NCI-H187 (cell line): ENCODE measurements at places on chromosomes 12 and 14.
A peak's percentile ranks its signal among the peaks of the same experiment; 100 is the strongest.

DNA sequence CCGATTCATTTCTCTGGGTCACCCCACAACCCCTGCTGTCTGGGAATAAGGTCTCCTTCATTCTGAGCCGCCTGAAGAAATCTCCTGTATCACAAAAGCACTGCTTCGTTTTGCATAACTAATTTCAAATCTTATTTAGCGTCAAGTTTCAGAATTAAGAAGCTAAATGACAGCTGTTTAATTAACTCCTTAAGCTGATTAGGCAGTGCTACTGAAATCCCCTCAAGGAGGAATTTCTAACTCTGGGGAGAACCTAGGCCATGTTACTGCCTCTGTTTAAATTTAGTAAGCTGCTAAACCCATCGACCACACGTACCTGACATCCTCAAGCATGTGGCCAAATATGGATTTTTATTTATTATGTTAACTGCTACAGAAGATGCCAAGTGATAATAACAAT is 373.6 kb downstream of the GLT1D1 start:
- no peak for DNase-seq

DNA sequence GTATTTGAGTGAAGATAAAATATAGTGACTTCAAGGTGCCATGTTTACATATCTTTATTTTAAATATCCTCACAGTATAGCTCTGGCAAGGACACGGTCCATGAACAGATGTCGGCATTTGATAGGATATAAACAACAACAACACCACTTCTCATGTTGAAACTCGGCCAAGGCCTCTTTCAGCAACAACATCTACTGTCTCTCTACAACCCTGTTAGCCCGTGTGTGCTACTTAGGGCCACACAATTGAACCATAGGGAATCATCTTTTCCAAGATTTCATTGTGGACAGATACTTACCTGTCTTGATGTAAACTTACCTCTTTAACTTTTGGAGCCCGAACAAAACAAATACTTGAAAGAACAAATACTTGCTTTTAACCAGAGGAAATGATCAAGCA is 168.7 kb upstream of the SSTR1 start:
- no peak for DNase-seq

DNA sequence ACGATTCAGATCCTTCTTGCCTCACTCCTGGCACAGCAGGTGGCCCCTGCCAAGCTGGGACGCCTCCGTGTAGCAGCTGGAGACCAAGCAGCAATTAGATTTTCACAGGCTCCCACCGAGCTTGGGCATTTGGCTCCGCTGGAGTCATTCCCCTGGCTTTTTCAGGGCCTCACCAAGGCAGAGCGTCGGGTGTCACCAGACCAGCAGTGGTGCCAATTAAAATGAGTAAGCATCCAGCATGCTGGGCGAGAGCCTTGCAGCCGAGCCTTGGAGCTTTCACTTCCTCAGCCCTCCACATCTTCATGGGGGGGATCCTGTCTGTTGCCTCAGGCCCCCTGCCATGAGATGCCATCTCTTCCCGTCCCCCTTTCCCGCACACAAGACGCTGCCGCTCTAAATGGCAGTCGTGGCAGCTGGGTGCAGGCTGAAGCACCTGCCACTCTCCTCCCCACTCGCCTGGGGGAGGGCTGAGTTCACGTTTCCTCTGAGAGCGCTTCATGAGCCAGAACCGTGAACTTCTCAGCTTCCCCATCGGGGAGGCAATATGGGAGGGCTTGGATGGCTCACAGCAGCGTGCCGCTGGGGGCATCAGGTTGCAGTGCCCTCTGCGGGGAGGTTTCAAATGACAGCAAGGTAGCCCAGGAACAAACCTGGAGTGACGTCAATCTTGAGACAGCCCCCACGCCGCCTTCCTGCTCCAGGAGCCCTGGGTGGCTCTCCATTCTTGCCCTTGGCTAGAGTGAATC is 11.7 kb downstream of the TPCN1 start:
- DNase-seq = peak; percentile 91

DNA sequence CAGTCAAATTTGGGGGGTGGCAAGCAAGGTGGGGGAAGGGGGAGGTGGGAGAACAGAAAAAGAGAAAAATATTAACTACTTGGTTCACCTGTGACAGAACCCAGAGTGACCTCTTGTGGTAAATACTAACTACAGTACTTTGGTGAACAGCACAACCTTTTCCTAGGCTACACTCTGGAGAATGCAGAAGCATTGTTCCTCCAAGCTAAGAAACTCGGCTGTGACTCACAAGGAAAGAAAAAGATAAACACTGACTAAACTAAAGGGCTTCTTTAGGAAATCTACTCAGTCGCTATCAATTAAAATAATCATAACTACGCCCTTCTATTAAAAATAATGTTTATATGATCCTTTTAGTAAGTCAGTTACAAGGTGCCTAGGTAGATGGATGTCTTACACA is 5.4 kb downstream of the KCNH5 start:
- no peak for DNase-seq

- no peak for DNase-seq
These were observed 38.0 kb upstream of the NID2 start for GRCh38 chr14:52106840-52107239.

DNA sequence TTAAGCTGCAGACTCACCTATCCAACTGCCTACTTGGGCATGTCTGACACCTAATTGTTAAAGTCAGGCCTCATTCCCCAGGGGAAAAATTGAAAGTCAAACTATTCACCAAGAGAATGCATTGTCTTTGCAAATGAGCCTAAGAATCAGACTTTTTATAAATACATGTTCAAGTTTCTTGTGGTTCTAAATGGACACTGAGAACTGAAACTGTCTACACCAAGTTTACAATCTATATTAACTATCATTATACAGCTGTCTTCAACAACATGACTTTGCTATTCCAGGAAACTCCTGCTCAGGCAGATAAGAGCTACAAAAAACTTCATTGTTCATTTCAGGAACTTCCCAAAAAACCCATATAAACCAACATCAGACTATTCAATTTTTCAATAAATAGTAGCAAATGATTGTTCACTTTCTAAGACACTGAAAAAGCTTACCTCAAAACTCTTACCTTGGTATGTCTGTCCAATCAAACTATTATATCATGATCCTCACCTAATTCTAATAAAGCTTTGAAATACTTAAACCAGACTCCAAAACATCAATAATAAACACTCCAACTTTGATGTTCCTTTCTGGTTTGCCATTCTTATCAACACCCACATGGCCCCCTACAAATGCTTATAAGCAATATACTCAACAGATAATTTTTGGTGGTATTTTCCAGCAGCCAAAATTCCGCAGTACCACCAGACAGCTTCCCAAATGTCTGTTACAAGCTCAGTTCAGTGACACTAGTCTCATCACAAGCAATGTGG is 24.2 kb downstream of the CDK17 start:
- no peak for DNase-seq

DNA sequence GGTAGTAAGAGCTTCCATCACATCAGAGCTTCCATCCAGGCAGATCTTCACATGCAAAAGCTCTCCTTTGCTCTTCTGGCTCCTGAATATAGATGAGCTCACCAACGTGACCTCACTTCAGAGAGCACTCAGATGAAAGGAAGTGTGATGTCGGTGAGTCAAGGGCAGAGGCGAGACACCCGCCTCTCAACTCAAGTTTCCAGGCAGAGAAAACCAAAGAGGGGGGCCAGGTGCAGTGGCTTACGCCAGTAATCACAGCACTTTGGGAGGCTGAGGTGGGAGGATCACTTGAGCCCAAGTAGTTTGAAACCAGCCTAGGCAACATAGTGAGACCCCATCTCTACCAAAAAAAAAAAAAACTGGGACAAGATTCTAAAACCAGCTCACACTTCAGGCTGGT is 126.9 kb downstream of the DUSP6 start:
- DNase-seq = no peak

- DNase-seq = no peak
These were observed 50.4 kb downstream of the TBX5 start for GRCh38 chr12:114355389-114356088.

- DNase-seq = no peak
These were observed 87.5 kb downstream of the PPP1R12A start for GRCh38 chr12:79847417-79847816.

DNA sequence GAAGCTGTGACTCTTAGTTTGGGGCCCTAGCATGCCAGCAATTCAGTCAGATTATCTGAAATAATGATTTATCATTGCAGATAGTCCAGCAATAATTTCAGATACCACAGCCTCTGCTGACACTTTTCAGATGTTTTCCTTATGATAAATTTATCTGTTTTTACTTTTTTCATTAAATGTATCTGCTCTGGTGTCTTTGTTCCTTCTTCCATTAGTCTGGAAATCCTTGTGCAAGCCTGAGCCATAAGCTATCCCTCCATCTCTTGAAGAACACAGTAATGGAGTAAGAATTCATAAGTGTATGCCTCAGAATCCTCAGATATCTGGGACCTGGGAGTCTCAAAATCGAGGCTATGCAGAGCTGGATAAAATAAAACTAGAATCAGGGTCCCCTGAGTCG is 146.4 kb upstream of the KRR1 start:
- DNase-seq = no peak

DNA sequence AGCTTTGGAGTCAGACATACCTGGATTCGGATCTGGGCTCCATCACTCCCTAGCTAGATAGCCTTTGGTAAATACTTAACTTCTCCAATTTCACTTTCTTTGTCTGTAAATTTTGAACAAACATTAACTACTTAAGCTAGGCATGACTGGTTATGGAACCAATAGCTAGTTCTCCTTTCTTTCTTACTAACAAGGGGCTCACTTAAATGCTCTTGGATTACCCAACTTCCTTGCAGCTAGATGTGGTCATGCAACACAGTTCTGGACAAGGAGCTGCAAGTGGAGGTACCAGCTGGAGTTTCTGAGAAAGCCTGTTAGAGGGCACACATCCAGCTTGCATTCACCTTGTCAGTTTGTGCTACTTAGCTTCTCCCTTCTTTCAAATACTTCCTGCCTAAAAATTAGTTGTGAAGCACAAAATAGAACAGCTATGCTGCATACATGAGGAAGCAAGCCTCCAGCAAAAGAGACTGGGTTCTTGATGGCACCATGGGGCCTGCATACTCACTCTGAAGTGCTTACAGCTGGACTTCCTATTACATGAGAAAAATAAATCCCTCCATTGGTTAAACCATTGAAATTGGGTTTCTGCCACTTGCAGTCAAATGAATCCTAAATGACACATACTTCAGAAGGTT is 210.1 kb upstream of the EEA1 start:
- no peak for DNase-seq

DNA sequence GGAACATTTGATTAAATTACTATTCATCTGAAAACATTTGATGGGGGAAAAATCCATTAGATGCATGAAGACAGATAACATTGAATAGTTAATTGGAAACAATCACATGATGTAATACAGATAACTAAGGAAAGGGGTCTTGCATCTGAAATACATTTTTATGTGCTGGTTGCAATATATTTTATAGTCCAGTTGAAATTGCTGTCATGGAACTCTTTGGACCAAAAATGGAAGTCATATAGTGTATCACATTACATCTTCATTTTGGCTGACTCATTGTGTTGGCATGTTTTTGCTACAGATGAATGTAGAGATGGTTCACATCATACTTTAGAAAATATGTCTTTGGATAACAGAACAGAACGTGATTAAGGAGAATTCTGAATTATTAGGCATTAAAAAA is 43.0 kb upstream of the GNPNAT1 start:
- DNase-seq = no peak

GRCh38 chr14:81452341-81453133 is 52.4 kb upstream of the STON2 start:
- peak; percentile 70 for DNase-seq

- DNase-seq = no peak
These were observed 12.9 kb downstream of the CEP170B start for GRCh38 chr14:104877806-104878550.

GRCh38 chr12:27274706-27275105 is 30.6 kb downstream of the STK38L start:
- DNase-seq = no peak

GRCh38 chr14:77058785-77059184 is 30.3 kb upstream of the IRF2BPL start:
- no peak for DNase-seq

GRCh38 chr12:20865873-20866272 is 55.4 kb downstream of the SLCO1B3 start:
- peak; percentile 69 for DNase-seq

DNA sequence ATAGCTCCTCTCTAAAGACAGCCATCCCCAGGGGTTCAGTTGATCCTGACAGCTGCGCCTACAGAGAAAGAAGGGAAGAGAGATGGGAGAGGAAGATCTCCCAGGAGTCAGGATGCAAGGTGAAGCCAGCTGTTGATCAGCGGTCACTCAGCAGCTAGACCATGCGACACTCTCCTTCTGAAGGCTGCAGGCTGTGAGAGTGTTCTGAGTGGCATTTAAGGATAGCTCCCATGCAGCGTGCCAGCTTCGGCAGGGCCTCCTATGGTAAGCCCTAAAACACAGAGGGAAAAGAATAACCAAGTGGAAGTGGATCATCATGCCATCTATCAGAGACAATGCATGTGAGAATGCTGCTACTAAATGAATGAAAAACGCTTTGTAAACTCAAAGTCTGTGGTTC is 197.9 kb upstream of the NUDT4 start:
- DNase-seq = no peak

DNA sequence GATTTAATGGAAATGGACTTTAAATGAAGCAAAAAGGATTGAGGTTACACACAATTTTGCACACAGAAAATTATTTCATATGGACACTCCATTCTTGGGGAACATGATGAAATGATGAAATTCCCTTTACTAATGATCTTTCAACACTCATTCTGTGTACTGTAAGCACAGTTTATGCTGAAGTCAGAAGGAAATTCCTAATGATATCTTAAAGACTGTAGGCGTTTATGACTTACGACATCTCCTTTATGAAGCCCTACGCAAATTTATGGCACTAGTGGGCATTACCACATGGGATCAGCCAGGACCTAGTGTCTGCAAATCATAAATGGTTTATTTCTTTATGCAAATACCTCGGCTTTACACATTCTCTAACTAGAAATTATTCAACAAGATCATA is 97.9 kb upstream of the SOX5 start:
- DNase-seq = no peak

DNA sequence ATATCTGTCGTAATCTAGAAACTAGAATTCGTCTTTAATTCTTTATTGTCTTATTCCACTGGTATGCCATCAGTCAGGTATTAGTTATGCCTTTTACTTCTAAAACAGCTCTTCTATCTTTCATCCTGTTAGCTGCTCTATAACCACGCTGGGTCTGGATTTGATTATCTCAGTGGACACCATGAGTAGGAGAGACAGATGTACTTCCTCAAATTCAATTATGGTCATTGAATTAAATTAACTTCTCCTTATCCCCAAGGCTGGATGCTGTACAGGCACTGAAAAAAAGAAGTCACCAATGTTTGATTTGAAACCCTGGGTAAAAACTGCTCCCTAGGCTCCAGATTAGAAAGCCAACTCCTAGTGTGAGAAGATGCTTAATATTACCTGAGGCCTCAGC is 107.3 kb downstream of the PIK3C2G start:
- no peak for DNase-seq

GRCh38 chr14:67514650-67515385 is 18.3 kb upstream of the PLEKHH1 start:
- DNase-seq = no peak

GRCh38 chr12:52636189-52636588 is 15.8 kb downstream of the KRT2 start:
- no peak for DNase-seq
